ENCODE measurements at places on chromosomes 6 and 20.

- DNase-seq = no peak
These were observed 115.3 kb upstream of the GMDS start for GRCh38 chr6:2360716-2361115.

GRCh38 chr6:116994447-116994846, 117.4 kb downstream of the RFX6 start:
- no peak for DNase-seq

DNA sequence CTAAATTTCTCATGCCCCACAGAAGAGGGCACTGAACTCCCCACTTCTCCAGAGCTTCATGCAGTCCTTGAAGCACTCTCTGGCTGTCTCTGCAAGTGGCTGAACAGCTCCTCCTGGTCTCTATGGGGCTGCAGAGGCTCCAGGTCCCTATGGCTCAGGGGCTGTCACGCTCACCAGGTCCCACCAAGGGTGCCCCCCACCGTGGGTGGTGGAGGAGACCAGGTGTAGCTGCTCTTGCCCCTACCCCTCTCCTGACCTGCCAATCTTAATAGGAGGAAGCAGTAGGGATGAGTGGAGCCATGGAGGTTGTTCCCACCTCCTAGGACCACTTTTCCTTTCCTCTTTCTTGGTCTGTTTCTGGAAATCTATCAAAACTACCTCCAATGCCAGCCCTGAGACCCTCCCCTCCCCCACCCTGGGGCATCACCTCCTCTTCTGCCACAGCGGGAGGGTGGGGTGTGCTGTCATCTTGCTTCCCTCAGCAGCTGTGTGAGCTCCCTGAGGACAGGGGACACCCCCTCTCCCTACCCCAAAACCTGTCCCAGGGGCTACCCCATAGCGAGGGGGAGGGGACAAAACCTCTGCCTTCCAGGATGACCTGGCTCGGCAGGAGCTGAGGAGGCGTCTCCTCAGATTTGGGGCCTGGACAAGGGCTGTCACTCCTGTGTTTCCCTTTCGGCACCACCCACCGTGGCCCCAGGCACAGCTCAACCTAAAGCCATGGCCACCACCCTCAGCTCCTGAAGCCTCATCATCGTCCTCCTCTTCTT, 12.0 kb upstream of the RAET1E start:
- no peak for DNase-seq

DNA sequence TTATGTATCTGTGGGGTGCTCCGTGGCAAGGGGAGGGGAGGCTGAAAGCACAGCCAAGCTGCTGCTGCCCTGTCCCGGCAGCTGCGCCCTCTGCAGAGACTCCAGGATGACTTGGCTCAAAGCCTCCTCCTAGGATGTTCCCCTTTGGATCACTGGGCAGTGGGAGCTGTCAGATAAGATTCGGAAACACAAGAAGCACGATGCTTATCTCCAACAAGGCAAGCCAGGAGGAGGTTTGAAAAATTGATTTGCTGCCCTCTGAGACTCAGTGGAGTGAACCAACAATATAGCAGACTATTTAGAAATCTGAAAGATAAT, 776.4 kb downstream of the C6orf118 start:
- DNase-seq = no peak

GRCh38 chr6:2765896-2766766, 938 bp downstream of the WRNIP1 start:
- no peak for DNase-seq

- DNase-seq = no peak
These were observed 217.1 kb upstream of the MARCKS start for GRCh38 chr6:113640051-113640450.

DNA sequence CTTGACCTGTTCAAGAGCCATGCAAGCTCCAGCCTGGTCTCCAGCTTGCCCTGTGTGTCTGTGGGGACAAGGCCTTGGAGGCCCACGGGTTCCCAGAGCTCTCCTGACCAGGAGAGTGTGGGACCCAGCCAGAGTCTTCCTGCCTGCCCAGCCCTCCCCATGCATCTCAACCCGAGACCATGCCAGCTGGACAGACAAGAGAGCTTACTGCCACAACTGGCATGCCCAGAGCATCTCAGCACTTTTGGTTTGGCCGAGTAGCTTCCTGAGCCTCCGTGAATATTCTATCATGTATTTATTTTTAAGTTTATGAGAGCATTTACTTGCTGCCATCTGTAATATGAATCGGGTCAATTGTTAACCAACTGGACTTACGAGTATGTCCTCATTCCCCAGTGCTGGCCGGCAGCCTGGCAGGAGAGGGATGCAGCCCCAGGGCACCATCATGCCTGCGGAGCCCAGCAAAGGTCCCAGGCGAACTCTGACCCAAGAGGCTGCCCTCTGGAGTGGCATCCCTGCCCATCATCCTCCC, 14.9 kb downstream of the IP6K3 start:
- no peak for DNase-seq

GRCh38 chr6:108164815-108165706, 761 bp upstream of the NR2E1 start:
- DNase-seq = no peak

DNA sequence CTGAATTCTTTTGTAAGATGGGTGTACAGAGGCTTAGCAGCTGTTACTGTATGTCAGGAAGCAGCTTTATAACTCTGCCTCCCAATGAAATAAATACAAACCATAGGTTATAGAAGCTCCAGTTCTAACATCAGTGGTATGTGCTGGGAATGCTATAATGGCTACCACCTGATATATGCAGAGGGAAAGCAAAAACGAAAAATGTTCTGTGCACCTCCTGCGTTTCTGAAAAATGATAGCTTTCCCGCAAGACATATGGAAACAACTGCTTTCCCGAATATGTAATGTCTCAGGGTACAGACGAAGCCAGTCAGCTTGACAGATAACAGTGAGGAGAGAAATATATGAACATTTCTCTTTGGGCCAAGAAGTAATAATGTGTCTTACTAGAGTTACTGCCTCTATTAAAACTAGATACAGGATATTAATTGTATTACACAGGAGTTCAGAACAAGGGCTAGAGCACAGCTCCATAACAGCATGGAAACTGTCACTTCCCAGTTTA, 517.0 kb upstream of the NRSN1 start:
- no peak for DNase-seq

GRCh38 chr6:83057705-83058321, 7.8 kb downstream of the UBE3D start:
- DNase-seq = no peak

GRCh38 chr6:157076451-157076822, 246.9 kb downstream of the TMEM242 start:
- DNase-seq = no peak

DNA sequence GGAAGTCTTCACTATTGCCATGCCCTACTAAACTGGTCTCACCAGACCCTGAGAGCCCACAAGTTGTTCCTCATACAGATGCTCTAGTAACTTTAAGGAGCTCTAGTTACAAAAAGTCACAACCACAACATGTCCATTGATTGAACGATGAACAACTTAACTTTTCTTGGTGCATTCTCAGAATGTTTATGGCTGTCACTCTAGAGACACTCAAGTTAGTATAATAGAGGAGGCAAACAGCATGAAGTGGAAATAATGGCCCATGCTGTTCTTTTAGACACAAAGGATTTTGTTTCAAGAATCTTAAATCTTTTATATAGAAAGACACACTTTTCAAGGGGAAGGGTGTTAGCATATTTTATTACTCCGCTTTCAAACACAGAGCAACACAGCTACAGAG, 934.4 kb downstream of the HACE1 start:
- DNase-seq = no peak

Measured in cortex of kidney (tissue), 1 donor.